ENCODE measurements at places on chromosomes 7 and 10.

GRCh38 chr10:101564490-101564991, 23.5 kb downstream of the POLL start:
- DNase-seq: no peak

DNA sequence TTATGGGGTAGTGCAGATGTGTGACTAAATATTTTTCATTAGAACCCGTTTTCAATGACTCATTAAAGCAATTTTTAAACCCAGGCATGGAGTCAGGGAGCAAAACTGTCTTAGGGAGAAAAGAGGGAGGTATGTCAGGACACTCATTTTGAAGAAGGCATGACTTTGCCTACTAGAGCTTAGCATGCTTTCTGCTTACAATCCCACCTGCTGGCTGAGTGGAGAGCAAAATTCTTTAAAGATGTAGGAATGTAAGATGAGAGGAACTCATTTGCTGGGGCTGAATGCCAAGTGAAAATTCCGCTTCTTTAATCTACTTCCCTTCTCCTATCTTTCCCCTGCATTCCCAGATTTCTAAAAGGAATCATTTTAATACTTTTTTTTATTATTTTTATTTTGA, 232.6 kb downstream of the GALNT17 start:
- no peak for DNase-seq

DNA sequence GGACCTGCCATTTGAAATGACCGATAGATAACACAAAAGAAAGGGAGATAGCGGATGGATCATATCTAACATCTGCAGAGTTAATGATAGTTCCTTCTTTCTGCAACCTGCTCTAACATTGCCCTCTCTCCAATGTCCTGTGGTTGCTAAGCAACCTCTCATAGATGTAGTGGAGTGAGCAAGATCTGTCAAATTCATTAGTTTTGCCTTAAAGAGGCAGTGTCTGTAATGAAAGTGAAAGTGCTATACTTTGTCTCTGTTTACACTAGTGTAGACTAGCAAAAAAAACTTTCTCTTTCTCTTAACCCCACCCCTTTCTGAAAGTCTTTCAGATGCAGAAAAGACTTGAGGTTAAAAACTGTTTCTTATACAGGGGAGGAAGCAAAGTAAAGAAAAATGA, 1196.9 kb downstream of the SORCS3 start:
- no peak for DNase-seq

DNA sequence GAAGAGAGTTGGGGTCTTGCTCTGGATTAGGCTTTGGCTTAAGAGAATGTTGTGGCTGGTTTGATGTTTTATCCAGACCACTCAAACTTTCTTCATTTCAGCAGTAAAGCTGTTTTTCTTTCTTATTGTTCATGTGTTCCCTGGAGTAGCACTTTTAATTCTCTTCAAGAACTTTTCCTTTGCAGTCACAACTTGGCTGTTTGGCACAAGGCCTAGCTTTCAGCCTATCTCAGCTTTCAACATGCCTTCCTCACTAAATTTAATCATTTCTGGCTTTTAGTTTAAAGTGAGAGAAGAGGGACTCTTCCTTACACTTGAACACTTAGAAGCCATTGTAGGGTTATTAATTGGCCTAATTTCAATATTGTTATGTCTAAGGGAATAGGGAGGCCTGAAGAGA, 18.1 kb downstream of the CCDC126 start:
- no peak for DNase-seq

- no peak for DNase-seq
Measured at GRCh38 chr10:24889639-24890038, 62.8 kb downstream of the PRTFDC1 start.

GRCh38 chr10:126595160-126595559, 75.3 kb downstream of the C10orf90 start:
- no peak for DNase-seq

DNA sequence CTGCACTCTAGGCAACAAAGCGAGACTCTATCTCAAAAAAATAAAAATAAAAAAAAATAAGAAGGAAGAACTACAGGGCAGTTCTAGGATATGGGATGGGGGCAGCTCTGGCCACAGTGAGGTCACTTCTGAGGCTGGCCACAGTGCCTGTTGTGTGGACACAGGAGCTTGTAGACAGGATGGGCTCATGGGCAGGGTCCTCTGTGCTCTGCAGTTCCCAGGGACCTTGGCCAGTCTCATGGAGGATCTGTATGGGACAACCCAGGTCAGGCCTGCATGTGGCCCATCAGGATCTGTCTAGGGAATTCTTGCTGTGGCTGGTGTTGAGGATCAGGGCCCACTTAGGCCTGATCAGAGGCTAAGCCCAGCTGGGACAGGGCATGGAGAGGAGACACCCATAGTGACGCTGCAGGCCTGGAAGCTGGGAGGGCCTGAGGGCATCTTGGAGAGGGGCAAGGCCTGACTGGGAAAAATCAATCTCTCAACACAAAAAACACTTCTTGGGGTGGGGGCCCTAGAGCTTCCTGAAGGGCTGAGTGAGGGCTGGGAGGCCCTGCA, 19.4 kb upstream of the PAX2 start:
- DNase-seq: no peak

DNA sequence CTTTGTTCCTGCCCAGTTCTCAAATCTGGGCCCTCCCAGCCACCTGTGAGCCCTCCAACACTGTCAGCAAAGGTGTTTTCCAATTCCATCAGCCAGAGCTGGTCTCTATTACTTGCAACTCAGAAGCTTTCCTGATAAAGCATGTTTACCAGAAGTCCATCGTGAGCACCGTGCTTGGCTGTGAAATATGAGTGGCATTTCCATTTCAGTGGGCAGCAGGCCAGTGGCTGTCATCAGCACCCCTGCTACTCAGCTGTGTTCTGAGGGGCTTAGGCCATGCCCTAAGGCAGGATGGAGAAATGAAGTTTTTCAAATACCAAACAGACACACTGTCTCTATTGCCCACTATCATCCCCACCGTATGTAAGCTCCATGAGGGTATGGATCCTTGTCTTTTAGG, 12.7 kb upstream of the BNIP3 start:
- DNase-seq: no peak

DNA sequence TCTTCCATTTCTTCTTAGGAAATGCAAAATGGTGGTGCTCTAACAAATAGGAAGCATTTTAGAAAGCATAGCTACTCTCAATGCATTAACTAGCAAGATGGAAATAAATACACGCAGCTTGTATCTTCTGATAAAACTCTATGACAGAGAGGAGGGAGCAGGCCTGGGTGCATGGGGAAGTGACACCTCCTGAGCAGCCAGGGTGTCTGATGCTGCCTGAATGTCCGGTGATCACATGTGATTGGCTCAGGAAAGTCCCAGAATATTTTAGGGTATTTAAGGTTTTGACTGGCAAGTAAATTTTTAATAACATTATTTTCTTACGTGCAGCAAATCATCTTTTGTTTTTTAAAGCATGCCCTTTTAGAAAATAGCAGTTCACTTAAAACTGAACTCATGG, 261.0 kb upstream of the KLF6 start:
- no peak for DNase-seq

DNA sequence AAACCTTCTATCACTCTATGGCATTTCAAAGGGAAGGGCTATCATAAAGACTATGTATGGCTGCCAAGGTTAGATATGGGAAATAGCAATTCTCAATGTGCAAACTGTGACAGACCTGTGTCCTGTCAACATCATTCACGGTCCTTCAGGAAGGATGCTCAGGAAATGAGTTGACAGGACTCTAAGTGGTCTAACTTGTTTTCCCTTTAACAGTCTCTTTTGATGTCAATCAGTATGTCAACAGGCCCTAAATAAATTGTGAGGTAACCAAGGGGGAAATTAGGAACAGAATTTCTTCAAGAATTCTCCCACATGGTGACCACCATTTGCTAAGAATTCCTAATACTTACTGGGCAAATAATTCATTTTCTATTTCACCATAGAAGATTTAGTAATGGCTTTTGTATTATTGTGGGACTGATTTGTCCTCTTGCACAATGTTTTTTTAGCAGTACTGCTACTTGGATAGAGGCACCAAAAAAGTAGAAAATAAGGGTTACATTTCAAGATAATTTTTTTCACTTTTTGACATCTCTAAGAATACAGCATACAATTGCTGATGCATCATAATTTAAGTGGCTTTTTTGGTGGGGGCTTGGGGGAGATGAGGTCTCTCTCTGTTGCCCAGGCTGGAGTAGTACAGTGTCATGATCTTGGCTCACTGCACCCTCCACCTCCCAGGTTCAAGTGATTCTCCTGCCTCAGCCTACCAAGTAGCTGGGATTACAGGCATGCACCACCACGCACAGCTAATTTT, 275.8 kb downstream of the CACNA2D1 start:
- DNase-seq: no peak

DNA sequence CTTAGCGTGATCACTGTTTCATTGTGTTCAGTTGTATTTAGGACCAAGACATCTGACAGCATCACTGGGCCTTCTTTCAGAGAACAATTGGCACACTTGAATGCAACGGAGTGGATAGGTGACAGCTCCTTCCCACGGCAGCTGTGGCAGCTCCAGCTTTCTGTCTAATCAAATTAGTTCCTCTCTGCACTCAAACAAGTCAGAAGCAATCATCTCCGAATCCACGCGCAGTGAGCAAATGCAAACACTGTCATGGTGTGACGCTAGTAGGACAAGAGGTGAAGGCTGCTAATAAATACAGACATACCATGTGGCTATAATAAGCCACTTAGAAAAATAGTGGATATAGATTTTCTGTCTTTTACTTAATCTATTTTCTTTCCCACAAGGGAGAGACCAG, 542.4 kb downstream of the ACTR3B start:
- DNase-seq: no peak

DNA sequence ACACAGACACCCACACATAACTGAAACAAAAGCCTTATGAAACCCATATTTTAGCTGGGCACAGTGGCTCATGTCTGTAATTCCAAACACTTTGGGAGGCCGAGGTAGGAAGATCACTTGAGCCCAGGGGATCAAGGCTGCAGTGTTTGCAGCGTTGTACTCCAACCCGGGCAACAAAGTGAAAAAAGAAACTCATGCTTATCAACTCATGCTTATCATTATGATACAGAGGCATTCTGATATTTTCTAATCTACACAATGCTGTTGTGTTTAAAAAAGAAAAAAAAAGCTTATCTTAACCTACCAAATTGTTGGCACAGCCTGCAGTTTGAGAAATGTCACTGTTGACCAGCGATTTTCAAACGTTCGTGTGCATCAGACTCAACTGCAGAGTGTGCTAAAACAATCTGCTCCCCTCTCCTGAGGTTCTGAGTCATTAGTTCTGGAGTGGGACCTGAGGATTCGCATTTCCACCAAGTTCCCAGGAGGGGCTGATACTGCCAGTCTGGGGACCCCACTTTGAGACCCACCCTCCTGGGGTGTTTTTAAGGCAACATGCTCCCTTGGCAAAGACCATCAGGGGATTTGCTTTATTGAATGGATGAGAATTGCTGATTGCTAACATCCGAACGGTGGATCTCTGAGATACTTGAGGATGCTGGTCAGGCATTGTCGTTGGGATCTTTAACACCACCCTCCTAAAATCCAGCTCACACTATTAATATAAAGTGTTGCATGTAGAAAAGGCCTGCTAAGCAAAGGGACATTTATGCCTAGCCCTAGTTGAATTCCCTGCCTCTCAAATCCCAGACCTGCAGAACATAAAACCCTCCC, 16.2 kb downstream of the CHST3 start:
- no peak for DNase-seq

DNA sequence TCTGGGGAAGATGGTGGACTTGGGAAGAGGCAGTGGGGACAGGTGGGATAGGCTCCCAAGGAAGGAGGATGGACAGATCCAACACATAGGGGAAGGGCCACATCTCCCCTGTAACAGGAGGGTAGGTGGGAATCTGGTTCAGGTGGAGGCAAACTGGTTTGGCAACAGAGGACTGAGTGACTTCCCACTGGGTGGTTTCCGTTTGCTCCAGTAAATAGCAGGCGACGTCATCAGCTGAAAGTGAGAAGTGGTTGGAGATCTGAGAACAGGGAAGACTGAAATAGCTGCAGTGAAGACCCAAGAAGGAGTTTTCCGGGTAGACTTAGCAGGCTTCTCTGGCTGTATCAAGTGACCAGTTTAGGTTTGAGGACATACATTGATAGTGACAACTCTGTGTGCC, 504.4 kb downstream of the GALNT17 start:
- no peak for DNase-seq

GRCh38 chr7:141700848-141701371, 1.1 kb downstream of the DENND11 start:
- no peak for DNase-seq

DNA sequence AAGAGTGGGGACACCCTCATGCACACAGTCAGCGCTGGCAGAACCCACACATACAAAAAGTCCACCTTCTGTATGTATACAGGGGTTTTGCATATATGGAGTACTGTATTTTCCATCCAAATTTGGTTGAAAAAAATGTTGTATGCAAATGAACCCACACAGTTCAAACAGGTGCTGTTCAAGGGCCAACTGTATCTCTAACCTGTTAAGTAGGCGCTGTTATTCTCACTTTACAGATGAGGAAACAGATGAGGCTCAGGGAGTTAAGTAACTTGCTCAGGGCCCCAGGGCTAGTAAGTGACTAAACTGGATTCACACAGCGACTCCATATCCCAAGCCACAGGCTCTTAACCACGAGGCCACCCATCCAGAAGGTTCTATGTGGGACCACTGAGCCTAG, 69.9 kb downstream of the C10orf105 start:
- DNase-seq: no peak

DNA sequence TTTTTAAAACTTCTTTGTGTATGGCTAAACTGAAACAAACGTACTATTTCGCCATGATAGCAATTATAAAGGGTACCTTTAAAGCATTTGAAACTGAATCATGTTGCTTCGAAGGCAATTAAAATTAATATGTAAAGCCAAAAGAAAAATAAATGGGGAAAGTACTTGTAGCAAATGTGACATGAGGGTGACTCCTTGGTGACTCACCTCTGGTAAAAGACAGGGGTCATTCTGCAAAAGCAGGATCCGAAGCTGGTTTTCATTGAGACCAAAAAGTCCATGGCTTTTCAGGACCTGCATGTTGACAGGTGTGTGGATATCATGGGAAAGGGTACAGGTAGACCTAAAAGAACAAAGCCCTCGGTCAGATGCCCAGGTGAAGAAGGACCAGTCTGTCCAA, 1.5 kb downstream of the ZC3HAV1L start:
- DNase-seq: no peak

GRCh38 chr7:112945046-112945445, 141.6 kb downstream of the GPR85 start:
- no peak for DNase-seq

GRCh38 chr7:132024290-132024689, 467.9 kb upstream of the PODXL start:
- no peak for DNase-seq
